Right lobe of liver (tissue), 6 donors: ENCODE measurements at places on chromosomes 3 and 15.

GRCh38 chr3:125375950-125376679 lies 990 bp upstream of the ZNF148 start:
- DNase-seq = no peak

DNA sequence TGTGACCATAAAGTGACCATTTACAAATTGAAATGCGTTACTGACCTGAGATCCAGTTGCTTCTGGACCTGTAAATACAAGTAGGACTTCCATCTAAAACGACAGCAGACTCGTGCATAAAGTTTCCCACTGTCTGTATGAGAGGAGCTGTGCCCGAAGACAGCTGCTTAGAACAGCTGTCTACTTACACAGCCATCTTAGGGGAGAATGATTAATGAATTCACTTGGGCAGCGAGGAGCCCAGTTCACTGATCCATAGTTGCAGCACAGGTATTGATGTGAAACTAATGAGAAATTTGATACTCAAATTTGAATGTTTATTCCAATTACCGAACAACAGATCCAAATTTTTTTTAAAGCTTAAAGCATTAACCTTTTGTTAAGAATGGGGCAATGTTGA lies 748.1 kb downstream of the NR2F2 start:
- no peak for DNase-seq

DNA sequence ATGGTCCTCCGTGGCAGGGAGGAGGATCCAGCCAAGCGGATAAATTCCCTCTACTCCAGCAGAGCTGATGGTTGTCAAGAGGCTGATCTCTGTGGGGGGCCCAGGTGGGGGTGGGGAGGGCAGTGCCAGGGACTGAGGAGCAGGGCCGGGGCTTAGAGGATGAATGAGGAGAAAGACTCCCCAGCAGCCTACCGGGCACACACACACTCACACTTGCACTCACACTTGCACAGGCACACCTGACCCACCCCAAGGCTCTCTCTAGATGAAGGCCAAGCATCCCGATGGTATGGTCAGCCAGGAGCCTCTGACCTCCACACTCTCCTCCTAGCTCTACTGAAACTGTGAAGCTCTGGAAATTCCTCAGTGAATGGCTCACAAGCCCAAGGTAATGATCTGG lies 131.3 kb upstream of the PRR20G start:
- DNase-seq = no peak

DNA sequence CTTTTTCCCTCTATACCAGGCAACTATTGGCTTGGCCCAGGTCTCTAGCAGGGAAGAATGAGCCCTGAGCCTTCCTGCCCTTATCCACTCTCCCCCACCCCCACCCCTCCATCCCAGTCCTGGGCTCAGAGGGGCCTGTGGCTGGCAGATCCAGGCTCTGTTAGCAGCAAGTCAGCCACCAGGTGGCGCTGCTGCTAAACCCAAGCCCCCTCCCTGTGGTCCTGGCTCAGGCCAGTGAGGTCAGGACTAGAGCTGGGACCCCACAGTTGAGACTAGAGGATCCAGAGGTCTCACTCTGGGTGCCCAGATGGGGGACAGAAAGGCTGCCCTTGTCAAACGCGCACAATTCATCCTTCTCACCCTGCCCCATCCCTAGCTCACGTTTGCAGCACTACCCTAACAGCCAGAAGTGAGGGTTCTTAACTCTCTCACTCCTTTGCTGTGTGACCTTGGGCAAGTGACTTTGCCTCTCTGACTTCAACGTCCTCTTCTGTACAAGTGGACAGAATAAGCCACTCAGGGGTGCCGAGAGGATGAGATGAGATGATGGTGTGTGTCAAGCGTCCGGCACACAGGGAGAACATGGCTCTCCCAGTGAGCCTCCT lies 46.8 kb upstream of the SLC6A1 start:
- peak; percentile 62 for DNase-seq

GRCh38 chr3:110969229-110970211 lies 102.1 kb upstream of the NECTIN3 start:
- DNase-seq = no peak

GRCh38 chr3:176814285-176814684 lies 383.0 kb downstream of the TBL1XR1 start:
- peak; percentile 54 for DNase-seq

GRCh38 chr3:43405888-43406642 lies 119.7 kb downstream of the SNRK start:
- no peak for DNase-seq

GRCh38 chr3:8794247-8794646 lies 24.8 kb upstream of the OXTR start:
- DNase-seq = no peak

DNA sequence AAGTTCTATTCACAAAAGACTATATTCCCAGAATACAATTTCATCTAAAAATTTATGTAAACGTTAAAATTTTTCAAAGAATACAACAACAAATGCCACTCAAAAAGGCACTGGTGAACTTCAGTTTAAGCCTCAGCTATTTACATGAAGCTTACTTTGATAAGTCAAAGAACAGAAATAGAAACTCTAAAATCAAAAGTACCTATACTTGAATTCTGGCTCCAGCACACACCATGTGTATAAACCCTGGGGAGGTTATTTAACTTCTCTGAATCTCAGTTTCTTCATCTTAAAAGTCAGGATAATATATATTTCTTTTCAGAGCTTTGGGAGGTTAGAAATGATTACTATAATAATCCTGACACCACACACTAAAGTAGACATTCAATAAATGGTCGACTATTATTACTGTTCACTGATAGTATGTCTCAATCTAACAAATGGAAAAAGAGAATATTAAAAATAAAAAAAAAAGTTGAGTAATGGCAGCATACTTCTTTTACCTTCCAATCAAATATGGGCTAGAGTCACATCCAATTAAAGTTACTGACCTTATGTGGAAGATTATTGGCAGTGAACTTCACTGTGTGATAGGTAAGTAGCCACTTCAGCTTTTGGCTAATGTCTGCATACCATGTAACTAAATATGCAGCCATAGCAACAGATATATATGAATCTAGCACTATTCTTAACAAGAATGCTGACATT lies 248.4 kb downstream of the ISL2 start:
- DNase-seq = no peak

DNA sequence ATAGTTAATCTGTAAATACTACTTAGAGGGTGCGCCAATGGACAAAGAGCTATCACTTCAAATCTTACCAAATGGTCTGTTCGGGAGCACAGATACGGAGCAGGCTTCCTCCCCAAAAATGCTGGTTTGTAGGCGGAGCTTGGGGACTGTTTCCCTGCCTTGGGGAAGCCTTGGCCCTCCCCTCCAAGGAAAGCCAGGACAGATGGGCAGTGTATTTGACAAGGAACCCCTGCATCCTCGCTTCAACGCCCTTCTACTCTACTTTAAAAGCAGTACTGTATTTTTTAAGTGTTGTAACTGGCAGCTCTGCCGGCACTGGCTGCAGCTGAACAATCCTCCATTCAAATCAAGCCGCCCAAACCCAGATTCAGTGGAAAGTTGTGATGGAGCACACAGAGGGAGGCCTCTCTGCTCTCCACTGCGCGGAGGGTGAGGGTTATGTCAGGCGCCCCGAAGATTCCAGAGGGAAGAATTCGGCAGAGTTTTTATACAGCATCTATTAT lies 83.1 kb upstream of the FNDC3B start:
- no peak for DNase-seq

GRCh38 chr3:159788291-159788690 lies 200.3 kb upstream of the IL12A start:
- no peak for DNase-seq

DNA sequence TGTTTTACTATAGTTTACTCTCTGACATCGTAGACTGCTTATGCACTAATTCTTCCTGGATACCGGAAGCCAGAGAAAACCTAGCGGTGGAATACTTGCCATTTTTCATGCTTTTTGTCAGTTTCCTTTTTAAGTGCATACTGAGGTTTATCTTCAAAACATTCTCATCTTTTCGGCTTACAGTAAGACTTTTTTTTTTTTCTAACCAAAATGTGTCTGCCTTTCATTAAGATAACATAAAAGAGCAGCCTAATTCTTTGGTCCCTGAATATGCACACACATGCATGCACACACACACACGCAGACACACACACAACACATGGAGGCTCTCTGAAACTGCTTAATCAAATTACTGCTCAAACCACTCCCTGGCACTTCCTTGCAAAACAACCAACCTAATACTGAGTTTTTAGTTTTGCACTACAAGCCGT lies 1.3 kb downstream of the ZNF445 start:
- DNase-seq = no peak

DNA sequence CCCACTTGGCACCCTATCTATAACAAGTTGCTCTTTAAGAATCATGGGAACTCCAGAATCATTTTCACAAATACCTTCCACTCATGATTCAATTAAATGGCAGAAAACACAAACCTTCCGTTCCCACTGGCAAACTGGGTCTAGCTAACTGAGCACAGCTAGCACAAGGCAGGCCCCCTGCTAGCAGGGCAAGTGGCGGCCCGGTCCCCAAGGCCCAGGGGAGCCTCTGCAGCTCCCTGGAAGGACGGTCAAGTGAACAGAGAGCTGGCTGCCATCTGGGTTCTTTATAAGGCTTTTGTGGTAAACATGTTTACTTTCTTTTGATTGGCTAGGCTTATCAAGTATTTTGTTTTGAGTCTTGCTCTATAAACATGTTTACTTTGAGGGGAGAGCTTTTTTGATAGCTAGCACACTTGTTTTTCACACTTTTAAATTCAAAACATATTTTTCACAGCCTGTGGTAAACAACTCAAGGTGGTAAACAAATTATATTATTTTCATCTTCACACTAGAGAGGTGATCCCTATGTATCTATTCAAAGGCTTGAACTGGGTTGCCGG lies 81.4 kb downstream of the FOXP1 start:
- DNase-seq = no peak

- no peak for DNase-seq
Observed at GRCh38 chr15:23384371-23384770, 29.8 kb downstream of the GOLGA8S start.

DNA sequence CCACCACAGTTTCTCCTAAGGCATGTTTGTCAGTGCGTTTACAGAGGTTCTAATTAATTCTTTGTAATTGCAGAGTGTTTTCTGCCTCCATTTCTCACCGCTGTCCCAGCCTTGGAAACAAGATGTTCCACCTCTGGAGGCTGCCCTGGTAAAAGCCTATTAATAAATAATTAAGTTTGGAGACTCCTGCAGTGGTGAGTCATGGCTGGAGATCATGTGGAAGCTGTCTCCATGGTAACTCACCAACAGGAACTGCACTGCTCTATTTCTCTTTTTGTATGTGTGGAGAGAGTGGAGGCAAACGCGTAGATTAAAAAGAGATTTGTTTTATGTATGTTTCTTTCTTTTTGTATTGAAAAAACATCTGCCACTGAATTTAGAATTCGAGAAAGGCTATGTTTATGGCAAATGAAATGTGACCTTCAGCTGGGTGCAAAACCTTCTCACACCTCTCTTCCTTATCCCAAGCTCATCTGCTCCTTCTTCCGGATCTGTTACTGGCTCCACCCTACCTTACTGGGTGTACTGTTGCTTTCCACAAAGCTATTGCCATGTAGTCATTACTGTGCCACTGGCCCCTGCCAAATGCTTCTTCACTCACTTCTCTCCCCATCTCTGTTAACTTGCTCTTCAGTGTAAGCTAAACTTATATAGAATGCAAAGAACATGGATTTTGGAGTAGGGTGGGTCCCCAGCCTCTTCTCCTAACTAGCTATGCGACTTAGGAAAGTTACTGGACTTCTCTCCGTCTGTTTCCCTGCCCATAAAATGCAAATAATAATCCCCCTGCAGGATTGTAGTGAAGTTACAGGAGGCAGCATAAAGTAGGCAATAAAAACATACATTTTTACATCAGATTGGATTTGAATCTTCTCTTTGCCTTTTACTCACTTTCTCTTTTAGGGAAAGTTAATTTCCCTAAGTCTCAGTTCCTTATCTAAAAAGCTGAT lies 778.5 kb downstream of the NTRK3 start:
- DNase-seq = no peak

DNA sequence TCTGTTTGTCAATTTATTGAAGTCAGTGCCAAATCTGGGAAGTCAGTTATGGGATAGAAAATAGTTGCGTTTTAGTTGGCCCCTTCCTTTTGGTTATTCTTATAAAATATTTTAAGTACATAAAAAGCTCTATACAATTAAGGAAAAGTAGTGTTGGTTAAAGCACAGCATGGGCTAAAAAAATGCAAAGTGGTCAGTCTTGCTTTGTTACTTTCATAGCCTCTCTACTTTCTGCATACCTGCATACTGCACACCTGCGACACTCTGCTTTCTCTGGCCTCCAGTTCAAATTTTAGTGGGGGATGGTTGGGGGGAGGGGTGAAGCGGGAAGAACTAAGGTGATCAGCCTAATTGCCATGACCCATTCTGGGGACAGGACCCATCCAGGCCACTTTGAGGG lies 21.8 kb upstream of the SHC4 start:
- no peak for DNase-seq

DNA sequence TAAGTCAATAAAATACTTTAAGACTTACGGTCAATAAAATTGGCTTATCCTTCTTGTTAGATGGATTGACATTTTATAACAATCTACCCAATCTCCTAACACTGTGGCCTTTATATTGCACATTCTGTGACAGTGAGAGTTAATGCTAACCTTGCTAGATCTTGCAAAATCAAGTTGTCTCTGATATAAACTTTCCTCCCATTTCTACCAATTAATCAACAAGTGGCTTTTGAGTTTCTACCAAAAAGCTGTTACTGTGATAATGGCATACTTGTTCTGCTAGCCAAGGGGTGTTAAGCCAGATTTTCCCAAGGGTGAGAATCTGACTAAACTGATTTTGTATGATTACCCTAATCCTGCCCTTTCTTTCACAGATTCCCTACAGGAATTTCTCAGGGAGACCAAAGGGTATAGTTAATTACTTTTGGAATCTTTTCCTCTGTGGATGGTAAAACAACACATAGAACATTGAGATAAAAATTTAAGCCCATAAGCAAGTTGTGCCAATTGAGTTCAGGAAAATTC lies 174.1 kb upstream of the SUCLG2 start:
- no peak for DNase-seq

DNA sequence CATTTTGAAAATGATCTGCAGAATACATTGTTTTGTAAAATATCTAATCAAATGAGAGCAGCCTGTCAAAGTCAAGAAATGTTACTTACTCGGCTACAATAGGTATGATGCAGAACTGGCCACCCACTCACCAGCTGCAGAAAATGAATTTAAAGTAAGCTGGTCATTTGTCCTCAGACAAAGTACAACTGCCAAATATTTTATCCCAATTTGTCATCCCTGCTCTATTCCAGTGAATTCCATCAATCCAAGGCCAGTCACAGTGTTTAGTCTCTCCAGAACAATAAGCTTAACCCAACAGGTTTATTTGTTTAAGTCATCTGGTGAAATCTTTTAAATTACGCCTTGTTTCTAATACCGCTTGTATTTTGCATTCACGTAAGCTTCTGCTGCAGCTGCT lies 46.6 kb upstream of the TCF12 start:
- no peak for DNase-seq
